Neural progenitor cell (in vitro differentiated cells): ENCODE measurements at places on chromosomes 3 and 15.
A peak's percentile ranks its signal among the peaks of the same experiment; 100 is the strongest.

DNA sequence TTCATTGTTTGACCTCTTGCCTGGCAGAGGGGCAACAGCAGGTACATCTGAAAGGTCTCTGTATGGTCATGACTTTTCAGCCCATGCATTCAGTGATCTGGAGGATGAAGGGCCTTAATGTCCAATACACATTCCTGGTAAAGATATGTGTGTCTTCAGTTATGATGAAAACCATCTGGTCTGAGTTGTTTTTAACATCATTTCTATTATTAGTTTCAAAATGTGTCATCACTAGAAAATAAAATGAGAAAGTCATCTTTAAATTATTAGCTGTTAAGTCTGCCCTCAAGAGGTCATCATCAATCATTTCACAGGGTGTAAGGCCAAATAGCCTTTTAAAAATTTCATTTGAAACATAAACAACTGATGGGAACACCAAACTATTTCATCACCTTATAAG, 92.1 kb upstream of the PLSCR4 start:
- no peak overlapping the region for H3K27ac ChIP-seq
- no peaks in the 10 kb centered on the region for H3K27me3 ChIP-seq
- H3K36me3 ChIP-seq, result no peaks in the 10 kb centered on the region
- no peak for DNase-seq
- no peaks in the 10 kb centered on the region for H3K4me1 ChIP-seq
- H3K4me3 ChIP-seq, result no peak overlapping the region

DNA sequence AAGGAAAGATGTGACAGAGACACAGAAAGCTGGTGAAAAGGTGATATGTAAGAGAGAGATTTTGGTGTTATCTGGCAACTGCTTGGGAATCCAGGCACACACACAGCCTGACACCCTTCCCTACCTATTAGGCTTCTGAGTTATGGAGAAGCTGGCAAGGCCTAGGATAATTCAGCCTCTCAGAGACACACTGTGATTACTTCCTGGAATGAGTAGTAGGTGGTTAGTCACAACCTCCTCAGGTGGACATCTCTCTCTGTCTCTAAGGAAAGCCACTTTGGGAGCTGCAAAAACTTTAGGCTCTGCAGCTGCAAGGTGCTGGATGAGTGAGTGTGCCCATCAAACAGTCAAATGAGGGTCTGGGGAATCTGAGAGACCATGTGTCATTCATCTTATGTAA, 201.9 kb downstream of the PDCD6IP start:
- H3K4me1 ChIP-seq, result peaks cover 32% of the 10 kb centered on the region
- no peaks in the 10 kb centered on the region for H3K36me3 ChIP-seq
- H3K27me3 ChIP-seq, result no peaks in the 10 kb centered on the region
- H3K27ac ChIP-seq, result no peak overlapping the region
- H3K4me3 ChIP-seq, result no peak overlapping the region

DNA sequence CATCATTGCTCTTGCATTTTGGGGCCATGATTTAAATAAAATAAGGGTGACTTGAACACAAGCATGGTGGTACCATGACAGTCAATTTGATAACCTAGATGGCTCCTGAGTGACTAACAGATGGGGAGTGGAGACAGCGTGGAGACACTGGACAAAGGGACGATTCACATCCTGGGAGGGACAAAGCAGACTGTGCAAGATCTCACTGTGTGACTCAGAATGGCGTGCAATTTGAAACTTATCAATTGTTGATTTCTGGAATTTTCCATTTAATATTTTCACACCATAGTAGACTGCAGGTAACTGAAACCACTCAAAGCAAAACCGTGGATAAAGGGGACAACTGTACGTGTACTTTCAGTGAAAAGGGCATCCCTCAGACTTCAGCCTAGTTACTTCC, 25.5 kb downstream of the MCCC1 start:
- no peak overlapping the region for H3K4me3 ChIP-seq
- no peak overlapping the region for H3K27ac ChIP-seq
- H3K27me3 ChIP-seq, result no peaks in the 10 kb centered on the region

- no peak for DNase-seq
- H3K4me3 ChIP-seq, result no peak overlapping the region
- peaks cover 17% of the 10 kb centered on the region for H3K4me1 ChIP-seq
- H3K27ac ChIP-seq, result no peak overlapping the region
- H3K27me3 ChIP-seq, result no peaks in the 10 kb centered on the region
Measured at GRCh38 chr3:126550488-126551051, 8.2 kb downstream of the C3orf22 start.

- no peaks in the 10 kb centered on the region for H3K27me3 ChIP-seq
- H3K27ac ChIP-seq, result no peak overlapping the region
Measured at GRCh38 chr15:44033894-44034293, 161.2 kb downstream of the FRMD5 start.

- no peak overlapping the region for H3K4me3 ChIP-seq
- no peaks in the 10 kb centered on the region for H3K27me3 ChIP-seq
- H3K4me1 ChIP-seq, result no peaks in the 10 kb centered on the region
Measured at GRCh38 chr3:118146658-118147375, 887.8 kb downstream of the IGSF11 start.

GRCh38 chr3:181715571-181716340, 4.0 kb downstream of the SOX2 start:
- no peaks in the 10 kb centered on the region for H3K27me3 ChIP-seq
- DNase-seq, result peak; percentile 91
- peaks cover 39% of the 10 kb centered on the region for H3K4me1 ChIP-seq
- H3K4me3 ChIP-seq, result peak overlapping the region; percentile 98

DNA sequence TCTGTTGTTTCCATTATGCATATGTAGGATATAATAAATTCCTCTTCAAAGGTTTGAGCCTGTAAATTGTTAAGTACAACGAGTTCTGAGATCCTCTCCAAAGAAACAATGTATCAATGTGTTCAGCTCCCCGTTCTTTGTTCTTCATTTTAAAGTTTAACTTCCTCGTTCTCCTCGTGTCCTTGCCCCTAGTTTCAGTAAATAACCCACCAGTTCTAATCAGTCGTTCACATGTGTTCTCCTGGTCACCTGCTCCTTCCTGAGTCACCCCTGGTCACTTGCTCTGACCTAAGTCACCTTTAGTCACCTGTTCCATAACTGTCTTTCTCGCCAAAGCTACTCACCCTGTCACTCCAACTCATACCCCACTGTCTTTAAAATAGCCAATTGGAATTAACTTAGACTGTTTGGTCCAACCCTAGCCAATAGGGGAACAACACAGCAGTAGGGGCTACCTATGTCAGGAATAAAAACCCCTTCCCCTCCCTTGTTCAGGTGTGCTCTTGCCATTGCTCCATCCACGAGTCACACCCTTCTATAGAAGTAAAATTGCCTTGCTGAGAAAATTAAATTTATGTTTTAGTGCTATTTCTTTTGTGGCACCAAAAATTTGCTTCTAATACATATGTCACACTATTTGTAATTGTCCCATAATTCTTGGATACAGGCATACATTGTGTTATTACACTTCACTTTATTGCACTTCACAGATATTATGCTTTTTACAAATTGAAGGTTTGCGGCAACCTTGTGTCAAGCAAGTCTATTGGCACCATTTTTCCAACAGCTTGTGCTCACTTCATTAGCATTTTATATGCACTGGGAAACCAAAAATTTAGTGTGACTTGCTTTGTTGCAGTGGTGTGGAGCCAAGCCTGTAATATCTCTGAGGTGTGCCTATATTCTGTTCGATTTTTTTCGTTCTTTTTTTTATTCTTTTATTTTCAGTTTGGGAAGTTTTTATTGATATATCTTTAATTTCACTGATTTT, 15.3 kb upstream of the MCF2L2 start:
- no peak for DNase-seq
- peaks cover 5% of the 10 kb centered on the region for H3K4me1 ChIP-seq
- no peak overlapping the region for H3K27ac ChIP-seq
- H3K4me3 ChIP-seq, result no peak overlapping the region

GRCh38 chr3:128112357-128112968, 11.1 kb downstream of the RUVBL1 start:
- H3K36me3 ChIP-seq, result no peaks in the 10 kb centered on the region
- no peak overlapping the region for H3K27ac ChIP-seq
- no peaks in the 10 kb centered on the region for H3K4me1 ChIP-seq
- no peaks in the 10 kb centered on the region for H3K27me3 ChIP-seq

GRCh38 chr15:96293441-96293840, 37.1 kb upstream of the NR2F2 start:
- H3K36me3 ChIP-seq, result no peaks in the 10 kb centered on the region
- no peaks in the 10 kb centered on the region for H3K27me3 ChIP-seq
- no peak overlapping the region for H3K27ac ChIP-seq
- no peaks in the 10 kb centered on the region for H3K4me1 ChIP-seq
- DNase-seq, result no peak

DNA sequence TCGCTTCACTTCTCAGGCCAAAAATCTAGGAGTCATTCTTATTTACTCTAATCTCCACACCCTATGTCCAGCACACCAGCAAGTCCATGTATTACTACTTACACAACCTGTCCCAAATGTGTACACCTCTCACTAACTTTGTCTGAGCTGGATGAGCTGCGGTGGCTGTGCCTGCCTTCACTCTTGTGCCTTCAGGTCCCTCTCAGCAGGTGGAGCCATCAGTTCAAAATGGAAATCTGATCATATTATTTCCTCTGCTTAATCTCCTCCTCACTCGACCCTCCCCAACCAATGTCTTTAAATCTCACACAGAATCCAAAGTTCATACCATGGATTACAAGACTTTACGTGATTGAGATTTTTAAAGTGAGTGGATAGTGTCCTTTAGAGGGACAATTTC, 82.8 kb downstream of the SSR3 start:
- H3K4me3 ChIP-seq, result no peak overlapping the region
- no peak for DNase-seq
- no peaks in the 10 kb centered on the region for H3K4me1 ChIP-seq
